SK-N-SH (cell line): ENCODE measurements at places on chromosomes 12 and 14. TPM values are rescaled to one million over a fixed set of nuclear protein-coding genes. Genes with fewer than 3 reads are reported as not detected.

DNA sequence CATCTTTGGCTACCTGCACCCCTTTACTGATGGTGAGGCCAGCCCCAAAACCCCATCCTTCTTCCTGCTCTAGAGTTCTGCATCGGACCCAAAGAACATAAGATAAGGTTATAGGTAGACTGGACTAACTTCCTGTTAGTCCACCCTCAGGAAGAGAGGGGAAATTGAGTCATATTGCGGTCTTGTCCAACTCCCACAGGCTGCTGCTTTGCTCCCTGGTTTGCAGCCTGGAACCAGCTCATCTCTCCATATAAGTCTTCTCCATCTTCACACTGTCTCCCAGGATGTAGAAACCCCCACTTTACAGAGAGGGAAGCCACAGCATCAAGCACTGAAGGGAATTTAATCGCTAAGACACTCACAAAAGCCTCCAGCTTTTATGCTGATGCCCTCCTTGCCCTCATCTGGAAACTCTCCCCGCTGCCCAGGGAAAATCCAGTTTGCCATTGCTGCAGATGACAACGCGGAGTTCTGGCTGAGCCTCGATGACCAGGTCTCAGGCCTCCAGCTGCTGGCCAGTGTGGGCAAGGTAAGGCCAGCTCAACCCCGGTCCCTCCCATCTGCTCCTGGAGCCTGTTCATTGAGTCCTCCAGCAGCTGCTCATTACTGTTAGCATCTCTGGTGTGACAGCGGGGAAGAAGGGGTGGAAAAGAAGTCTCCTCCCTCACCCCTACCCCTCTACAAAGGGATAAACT is 85.3 kb downstream of the B4GALNT3 start:
- no peak for DNase-seq

DNA sequence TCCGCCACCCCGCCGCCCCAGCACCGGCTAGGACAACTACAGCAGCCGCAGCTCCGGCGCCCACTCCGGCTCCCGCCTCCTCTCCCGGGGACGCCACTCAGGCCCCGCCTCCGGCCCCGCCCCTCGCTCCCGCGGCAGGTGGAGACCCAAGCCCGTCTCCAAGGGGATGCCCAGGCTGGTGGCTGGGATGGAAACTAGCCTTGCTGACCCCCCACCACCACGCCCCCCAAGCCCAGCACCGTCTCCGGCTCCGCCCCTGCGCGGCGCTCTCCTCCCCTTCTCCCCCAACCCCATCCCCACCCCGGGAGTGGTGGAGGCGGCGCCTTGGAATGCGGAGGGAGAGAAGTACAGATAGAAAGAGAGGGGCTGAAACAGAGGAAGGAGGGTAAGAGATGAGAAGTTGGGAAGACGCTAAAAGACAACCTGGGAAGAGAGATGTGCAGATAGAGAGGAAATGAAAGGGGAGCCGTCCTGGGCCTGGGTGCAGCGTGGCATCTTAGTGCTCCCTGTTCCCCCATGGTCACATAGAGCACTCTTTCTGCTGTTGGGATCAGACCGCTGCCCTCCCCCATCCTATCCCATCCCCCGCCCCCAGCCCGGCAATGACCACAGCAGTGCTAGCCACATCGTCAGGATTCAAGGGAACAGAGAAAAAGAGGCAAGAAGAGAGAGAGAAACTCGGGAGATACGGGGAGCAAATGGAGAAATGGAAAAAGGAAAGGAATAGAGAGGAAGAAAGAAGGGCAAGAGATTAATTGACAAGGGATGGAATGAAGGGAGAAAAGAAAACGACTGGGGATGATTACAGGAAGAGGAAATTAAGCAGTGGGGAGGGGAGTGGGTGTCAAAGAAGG is at the start of gene ITGA7:
TSS of gene ITGA7 (minus strand) at position 64 of the 854 bp plus-strand sequence. CDS start 222 bp downstream, outside the sequence.
- peak; percentile 92 for DNase-seq

DNA sequence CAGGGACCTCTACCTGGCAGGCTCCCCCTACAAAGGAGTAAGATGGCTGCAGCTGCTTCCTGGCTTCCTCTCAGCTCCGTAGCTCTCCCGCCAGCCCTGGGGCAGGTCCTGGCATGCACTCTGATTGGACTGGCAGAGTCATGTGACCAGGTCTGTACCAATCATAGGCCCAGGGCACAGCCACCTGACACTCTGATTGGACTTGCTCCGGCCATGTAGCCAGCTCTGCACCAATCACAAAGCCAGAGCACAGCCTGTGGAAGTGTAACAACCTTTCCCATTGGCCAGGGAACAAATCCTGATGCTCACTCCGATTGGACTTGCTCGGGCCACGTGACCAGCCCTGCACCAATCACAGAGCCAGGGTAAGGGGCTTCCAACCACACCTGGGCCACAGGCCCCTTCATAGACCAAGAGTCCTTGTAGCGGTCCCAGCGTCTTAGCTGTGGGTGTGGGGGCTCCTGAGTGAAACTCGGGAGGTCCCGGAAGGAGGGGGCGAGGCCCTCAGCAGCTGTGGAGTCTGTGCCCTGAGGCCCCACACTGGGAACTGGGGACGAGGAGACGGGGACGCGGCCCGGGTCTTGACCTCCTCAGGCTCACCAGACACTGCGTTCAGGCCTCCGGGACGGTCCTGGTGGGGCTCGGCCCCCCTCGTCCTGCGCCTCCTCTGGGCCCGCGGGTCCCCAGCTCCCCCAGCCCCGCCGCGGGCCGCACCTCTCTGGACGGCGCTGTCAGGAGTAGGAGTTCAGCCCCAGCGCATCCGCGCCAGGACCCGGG is 210.6 kb downstream of the ADGRD1 start:
- DNase-seq, result peak; percentile 48

The LUM gene
- 30.6 and 50.2 TPM in 2 replicates for polyA plus RNA-seq
